ENCODE measurements at places on chromosomes 2 and 18.

- no peak for DNase-seq
Observed at GRCh38 chr2:139067072-139067471, 286.9 kb upstream of the NXPH2 start.

- peak; percentile 83 for DNase-seq
Observed at GRCh38 chr18:519019-519879, 18.7 kb upstream of the COLEC12 start.

DNA sequence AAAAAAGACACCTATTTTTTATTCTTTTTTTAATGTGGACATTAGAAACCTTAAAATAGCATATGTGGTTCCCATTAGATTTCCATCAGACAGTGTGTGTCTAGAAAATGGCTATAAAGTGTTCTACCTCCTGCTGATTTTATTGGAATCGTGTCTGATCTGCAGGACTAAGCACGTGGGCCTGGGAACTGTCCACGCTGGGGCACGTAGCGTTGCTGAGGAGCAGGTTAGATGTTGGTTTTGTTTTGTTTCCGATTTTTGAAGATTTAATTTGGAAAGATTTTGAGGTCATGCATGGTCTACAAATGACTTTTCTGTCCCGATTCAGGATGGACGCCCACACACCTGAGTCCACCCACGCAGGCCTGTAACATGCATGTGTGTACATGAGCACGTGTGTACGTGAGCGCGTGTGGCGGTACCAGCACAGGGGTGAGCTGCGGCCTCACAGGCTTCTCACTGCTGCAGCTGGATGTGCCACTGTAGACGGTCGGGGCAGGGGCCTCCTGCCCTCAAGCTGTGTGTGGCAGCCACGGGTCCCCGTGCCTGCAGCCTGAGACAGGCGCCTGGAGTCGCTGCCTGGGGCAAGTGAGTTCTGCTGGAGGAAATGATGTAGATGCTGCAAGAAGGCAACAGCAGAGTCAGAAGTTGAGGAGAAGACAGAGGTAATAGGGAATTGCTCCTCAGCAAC is 99.7 kb upstream of the CTDP1 start:
- no peak for DNase-seq

- DNase-seq = no peak
Observed at GRCh38 chr18:3103576-3103975, 90.6 kb upstream of the LPIN2 start.

DNA sequence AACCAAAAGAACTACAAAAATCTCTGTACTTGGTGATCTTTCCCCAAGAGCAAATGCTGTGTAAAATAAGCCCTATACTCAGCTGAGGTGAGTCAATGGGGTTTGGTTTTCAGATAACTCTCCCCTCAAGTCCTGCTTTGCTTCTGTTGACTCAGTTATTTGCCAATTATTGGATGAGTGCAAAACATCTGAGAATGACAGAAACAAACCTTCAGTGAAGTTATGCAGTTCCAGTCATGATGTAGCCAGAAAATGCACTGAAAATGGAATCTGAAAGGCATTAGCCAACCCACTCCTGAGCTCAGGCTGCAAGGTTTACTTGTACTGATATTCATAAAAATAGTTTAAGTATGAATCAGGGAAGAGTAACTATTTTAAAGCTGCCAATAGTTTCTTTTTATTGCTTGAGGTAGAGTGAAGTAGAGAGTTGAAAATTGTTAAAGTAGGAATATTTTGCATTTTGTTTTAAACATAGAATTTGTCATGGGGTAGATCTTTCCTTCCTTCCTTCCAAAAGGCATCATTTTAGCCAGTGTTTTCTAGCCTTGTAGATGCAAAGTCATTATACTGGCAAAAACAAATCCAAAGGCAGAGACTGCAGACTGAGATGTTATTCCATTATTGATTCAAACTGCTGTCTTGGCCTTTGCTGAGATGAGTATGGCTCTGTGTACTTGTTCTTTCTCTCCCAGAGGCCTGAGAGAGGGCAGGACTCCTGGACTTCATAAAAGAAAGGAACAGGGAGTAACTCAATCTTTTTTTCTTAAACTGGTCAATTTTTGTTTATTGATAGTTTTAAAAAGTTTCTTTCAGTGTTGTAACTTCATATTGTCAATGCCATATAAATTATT is 215.3 kb downstream of the RND3 start:
- DNase-seq = no peak

DNA sequence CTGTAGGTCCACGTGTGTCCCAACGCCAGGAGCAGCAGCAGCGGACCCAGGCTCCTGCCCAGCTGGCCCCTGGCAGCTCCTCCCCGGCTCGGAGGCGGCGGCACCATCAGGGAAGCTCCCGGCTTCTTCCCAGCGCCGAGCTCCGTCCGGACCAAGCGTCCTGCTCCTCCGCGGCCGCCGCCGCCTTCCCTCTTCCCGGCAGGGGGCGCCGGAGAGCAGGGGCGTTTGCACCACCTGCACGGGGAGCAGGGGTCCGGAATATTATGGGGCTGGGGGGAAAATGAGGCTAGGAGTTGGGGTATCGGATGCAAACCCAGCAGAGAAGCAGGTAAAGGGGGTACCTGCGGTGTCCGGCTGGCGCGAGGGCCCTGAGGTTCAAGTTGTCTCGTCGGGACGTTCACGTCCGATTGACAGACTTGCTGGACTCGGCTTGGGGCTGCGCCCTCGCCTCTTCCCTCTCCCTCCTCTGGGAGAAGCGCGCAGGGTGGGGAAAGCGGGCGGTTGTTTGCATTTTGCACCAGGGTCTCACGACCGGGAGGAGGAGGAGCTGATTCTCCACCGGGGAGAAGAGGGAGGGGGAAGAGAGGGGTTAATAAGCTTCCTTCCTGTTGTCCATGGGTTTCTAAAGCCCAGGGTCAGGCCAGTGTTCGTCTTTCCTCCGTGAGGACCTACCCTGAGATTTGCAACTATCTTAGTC is at the start of gene CCBE1:
CCBE1 (minus strand) TSS at position 188 of the 697 bp plus-strand sequence.
- DNase-seq = peak; percentile 20
